ENCODE measurements at places on chromosomes 16 and 17. TPM values are rescaled to one million over a fixed set of nuclear protein-coding genes. Genes with fewer than 3 reads are reported as not detected.

Gene SCGB1C2
- not detected for total RNA-seq

Gene TBC1D3K
- not detected for total RNA-seq

Gene RAP1GAP2
- total RNA-seq: 14.2 TPM

Gene RNF227
- 6.3 TPM for total RNA-seq

Gene KRTAP4-5
- not detected for total RNA-seq

Gene KRTAP4-6
- not detected for total RNA-seq

Gene OSGIN1
- 57.5 TPM for total RNA-seq

Gene RASD1
- total RNA-seq: 0.63 TPM

Gene ABCC12
- not detected for total RNA-seq

Gene CETP
- not detected for total RNA-seq

Gene LYZL6
- not detected for total RNA-seq

DNA sequence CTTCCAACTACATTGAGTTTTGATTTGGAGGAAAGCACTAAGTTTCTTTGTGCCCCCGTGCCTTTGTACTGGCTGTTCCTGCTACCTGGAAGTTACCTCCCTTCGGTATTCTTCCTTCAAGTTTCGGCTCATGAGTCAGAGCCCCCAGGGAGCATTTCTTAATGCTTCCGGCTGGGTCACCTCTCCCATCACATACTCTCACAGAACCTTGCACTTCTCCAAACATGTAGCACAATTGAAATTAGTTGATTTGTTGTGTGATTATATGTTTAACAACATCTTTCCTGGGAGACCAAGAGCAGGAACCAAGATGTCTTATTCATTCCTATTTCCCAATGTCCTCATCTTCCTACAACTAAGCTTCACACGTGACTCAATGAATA, 158.6 kb upstream of the CDH5 start:
- no peak for DNase-seq

- no peak for DNase-seq
Observed at GRCh38 chr17:62121025-62121730, 56.1 kb upstream of the MED13 start.

DNA sequence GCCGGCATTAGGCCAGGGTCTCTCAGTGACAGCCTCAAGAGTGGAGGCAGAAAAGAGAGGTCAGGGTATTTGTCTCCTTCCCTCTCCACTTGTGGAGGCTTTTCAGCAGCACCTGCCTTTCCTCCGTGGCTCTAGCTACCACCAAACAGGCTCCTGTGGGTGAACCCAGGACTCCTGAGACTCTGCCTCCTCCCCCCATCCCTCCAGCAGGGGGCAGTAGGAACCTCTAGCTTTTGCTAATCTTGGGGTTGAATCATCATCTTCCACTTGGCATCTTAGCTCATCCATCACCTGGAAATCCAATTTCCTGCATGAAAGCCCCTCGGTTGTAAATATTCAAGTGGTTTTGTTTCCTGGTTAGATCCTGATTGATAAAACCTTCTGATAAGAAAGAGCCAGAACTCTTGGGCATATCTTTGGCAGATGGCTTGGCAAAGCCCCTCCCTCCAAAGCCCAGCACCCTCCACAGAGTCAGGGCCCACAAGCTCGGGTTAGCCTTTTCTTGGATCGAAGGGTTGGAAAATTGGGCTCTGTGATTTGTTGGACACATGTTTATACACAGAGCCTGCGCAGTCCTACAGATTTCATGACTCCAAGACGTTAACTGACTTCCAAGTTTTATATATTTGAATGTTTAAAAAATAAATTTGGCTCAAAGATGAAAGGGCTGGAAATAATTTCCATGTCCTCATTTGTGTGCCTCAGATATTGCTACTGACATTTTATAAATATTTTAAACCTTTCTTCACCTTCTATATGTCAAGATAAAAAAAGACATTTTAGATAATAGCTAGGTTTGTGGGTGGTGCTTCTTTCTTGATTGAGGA, 322.1 kb downstream of the MAP2K4 start:
- DNase-seq: peak; percentile 5

DNA sequence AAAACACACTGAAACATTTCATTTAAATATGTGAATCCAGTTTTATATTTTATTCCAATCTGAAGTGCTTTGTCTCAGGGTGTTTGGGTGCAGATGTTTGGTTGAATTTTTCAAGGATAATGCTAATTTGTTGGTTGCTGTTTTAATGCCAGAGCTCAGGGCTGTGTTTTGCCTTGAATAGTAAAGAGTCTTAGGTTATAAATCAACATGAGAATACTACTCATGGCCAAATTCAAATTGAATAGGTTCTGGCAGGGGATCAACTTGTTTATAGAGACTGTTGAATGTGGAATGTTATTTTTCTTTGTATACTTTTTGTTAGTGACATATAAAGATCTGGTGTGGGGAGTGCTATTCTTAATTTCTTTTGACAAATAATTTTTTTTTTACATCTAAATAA, 18.8 kb downstream of the TOM1L1 start:
- no peak for DNase-seq

- no peak for DNase-seq
Observed at GRCh38 chr17:37694734-37695133, 50.1 kb downstream of the HNF1B start.

- DNase-seq: no peak
Observed at GRCh38 chr17:82269138-82269881, 4.2 kb downstream of the CSNK1D start.

- no peak for DNase-seq
Observed at GRCh38 chr17:61368832-61369450, 30.7 kb upstream of the TBX2 start.

GRCh38 chr16:3804426-3805016, 76.0 kb downstream of the CREBBP start:
- DNase-seq: no peak

- DNase-seq: no peak
Observed at GRCh38 chr16:50102051-50102746, 36.4 kb downstream of the HEATR3 start.

GRCh38 chr17:57308543-57309186, 52.3 kb downstream of the MSI2 start:
- no peak for DNase-seq

DNA sequence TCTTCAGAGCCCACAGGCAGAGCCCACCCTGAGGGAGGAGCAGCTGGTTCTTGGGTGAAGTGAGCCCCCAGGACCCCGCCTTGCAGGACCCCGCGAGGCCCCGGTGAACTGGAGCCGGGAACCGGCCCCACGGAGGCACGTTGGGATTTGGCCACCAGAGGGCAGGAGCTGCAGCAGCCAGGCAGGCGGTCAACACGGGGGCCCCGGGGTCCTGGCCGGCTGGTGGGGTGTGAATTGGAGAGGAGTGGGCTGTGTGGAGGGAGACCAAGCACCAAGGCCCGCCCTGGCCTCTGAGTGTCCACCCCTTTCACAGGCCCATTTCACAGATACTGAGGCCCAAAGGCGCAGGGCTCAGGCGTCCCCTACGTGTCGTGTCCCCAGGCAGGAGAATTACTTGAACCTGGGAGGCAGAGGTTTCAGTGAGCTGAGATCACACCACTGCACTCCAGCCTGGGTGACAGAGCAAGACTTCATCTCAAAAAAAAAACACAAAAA, 2.2 kb downstream of the DPEP1 start:
- peak; percentile 34 for DNase-seq

GRCh38 chr17:45146890-45147580, 1.2 kb upstream of the HEXIM1 start:
- DNase-seq: peak; percentile 61

GRCh38 chr17:37322106-37322505, 53.7 kb upstream of the C17orf78 start:
- DNase-seq: no peak

- no peak for DNase-seq
Observed at GRCh38 chr16:53899431-53899830, 195.5 kb downstream of the FTO start.

- no peak for DNase-seq
Observed at GRCh38 chr16:22678311-22678710, 135.7 kb upstream of the HS3ST2 start.

GRCh38 chr17:38421171-38421841, 7.0 kb upstream of the ARHGAP23 start:
- DNase-seq: no peak

DNA sequence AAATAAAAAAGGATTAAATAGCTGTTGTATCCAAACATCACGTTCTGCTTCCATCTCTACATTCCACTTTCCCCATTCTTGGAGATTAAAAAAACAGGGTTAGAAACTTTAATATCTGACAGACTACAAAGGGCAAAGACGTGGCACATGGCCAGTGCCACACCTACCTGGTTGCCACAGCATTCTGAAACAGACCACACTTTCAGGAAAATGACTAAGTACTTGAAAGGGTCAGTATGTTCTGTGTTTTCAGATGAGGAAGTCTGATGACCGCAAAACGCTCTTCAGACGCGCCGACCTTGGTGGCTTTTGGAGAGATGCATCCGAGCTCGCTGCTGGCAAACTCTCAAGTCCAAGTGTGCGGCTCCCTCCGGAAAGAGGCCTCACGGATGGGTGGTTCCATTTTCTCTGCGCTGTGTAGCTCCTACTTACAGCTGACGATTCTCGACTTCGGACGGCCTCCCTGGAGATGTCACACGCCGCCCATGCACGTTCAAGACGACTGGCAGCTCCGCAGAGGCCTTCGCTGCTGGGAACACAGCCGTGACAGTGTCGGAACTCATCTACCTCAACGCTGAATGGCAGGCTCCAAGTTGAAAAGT, 15.5 kb downstream of the MAP1LC3B start:
- peak; percentile 26 for DNase-seq

DNA sequence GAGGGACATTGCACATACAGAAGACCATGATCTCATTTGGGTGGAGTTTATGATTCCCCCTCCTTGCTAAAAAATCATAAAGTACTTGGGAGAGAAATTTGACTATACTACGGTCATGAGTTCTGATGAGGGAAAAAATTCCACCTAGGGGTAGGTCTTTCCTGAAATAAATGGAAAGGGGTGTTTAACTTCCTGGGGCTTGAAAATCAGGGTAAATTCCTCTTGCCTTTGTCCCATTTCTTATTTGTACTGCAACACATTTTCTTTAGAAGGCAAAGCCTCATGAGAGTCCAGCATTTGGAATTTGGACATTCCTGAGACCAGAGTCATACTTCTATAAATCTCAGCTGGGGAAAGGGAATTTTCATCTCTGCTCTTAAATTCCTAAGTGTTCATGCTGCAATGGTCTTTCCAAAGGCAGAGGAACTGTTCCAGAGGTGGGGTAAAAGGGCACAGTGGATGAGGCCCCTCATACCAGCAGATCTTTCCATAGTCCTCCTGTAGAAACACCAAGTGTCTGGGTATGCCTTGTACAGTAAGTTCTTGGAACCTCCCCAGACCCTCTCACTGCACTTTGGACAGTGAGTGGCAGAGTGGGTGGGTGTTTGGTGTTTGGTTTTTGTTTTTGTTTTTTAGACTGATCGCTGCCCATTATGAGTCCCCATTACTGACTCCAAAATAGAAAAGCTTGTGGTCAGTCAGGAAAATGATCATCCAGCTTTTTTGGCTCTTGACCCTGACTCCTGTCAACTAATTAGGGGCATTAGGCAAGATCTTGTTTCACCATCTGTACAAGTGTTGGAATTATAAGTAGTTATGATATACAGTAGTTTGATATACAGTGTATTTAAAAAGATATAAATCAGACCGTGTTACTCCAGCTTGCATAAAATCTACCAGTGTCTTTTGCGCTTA, 6.0 kb downstream of the LYRM1 start:
- DNase-seq: no peak

DNA sequence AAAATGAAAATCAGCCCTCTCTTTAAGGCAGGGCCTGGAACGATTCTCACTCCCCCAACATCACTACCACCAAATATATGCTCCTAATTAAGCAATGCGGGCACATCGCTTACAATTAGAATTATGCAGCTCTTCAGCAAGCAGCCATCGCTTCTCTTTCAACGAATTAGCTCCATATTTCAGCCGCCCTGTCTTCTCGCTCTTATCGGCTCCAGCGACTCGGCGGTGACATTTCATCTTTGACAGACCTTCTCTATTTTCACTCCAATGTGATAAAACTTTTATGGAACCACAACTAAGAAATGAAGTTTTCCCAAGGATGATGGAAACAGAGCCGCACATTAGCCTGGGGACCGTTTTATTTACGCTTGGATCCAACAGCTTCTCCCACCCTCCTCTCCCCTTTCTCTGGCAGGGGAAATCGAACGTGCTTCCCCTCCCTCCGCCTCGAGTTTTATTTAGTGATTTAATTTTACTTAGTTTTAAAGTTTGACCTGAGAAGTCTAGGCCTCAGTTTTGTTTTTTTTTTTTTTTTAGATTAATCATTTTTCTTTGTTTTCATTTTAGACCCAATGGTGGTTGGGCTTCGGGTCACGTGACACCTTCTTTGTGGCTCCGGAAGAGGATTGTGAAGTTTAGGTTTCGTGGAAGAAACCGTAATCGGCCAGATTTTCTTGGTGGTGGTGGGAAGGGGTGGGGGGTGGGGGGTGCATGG, 3.1 kb upstream of the HOXB2 start:
- DNase-seq: no peak

DNA sequence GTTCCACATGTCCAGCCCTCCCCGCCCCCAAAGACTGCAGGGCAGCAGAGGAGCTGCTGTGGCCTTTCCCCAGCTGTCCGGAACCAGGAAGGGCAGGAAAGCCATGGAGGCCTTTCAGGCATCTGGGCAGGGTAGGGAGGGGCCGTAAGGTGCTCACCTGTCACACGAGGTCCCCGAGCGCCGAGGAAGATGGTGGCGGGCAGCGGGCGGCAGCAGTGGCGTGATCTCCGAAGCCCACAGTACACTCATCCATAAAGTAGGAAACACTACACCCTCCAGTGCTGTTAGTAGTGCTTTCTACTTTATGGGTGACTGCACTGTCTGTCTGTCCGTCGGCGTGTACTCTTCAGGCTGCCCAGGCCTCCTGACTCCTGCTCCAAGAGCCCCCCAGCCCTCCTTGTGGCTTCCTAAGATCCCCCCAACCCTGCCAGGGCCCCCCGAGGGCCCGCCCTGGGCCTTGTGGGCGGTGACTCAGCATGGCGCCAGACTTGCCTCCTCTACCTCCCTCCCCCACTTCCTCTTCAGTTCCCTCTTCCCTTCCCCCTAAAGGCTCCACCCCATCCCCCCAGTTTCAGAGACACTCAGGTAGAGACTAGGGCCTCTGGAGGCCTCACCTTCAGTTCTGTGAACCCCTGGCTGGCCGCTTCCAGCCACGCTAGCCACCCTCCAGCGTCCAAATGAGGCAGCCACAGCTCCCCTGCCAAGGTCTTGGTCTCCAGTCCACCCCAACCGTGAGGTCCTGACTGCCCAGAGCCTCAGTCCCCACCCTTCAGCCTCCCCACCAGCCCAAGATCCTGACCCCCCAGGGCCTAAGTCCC, 2.6 kb upstream of the TSPOAP1 start:
- no peak for DNase-seq

DNA sequence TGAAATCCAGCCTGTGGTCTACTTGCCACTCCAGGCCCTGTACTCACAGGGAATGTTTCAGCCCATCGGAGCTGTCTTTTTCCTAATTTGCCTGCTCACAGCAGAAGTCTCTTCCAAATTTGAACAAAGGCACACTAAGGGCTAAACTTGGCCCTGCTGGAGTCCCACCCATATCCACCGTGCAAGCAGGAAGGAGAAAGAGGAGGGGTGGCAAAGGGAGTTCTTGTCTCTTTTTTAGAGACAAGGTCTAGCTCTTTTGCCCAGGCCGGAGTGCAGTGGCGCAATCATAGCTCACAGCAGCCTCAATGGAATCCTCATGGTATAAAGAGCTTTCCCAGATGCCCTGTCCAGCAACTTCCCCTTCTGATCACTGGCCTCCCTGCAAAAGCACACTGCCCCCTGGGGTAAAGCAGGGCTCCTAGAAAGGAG, 2.7 kb upstream of the PRM1 start:
- no peak for DNase-seq

GRCh38 chr17:30821871-30822723, 2.4 kb downstream of the CRLF3 start:
- DNase-seq: no peak

- DNase-seq: no peak
Observed at GRCh38 chr16:29909391-29909790, 9.1 kb downstream of the ASPHD1 start.
